Fibroblast of skin of left biceps (primary cell): ENCODE measurements at places on chromosomes 1 and 21.

DNA sequence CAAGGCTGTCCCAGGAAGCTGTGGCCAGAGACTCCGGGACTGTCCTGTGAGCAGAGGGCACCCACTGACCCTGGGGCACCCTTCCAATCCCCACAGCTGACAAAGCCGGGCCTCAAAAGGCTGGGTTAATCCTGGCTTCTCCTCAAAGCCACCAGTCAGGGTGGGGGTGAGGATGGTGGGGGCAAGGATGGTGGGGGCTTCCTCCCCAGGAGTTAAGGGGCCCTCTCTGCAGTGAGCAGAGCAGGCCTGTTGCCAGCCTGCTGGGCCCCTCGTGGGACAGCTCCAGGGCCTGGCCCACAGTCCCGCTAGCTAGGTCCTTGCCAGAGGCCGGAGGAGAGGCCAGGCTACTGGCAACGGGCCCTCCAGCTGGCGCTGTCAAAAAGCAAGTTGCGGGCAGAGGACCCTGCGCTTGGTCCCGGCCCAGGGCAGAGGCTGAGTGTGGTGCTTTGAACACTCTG is 37.9 kb upstream of the CCDC27 start:
- DNase-seq: no peak

DNA sequence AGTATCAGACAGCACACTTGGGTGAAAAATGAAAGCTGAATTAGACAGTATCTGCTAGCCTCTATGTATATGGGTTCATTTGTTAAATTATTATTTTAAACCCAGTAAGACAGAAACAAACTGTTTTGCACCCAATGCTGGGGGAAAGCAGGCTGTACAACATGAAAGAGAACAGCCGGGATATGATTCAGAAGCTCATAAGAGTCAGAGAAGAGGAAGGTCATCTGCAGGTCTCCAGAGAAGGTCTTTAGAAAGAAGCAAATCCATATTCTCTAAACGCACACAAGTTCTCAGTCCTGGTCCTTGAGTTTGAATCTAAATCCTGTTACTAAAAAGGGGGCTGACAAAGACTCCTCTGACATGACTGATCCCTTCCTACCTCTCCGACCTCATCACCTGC is 155.1 kb downstream of the SIPA1L2 start:
- no peak for DNase-seq

GRCh38 chr1:20440785-20441200 is 45.2 kb downstream of the CAMK2N1 start:
- DNase-seq: no peak

GRCh38 chr1:161021165-161021969 is 415 bp upstream of the F11R start:
- no peak for DNase-seq

DNA sequence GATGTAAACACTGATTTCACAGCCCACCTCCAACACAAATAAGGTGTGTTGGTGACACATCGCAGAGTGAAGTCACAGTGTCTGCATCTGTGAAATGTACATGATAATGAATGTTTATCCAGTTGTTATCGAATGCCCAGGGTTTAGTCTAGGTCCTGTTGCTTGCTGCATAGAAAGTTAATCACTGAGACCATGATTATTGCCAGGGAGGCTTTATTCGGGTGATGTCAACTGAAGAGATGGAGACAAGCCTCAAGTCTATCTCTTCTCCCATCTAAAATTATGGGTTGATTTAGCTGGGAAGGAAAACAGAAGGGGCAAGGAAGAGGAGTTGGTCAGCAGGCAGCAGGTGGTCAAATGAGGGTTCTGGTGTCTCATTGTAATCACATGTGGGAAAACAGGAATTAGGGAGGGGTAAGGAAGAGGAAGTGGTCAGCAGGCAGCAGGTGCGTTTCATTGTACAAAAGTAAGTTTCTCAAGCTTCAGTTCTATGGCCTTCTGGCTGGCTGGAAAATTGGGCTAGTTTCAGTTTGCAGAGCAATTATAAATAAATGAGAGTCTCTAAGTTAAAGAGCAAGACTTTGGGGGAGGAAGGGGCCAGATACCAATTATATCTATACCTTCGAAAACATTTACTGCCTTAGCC is 146.3 kb upstream of the DNAH14 start:
- DNase-seq: no peak

- DNase-seq: no peak
Observed at GRCh38 chr1:193614817-193615216, 428.4 kb upstream of the B3GALT2 start.
